ENCODE measurements at places on chromosomes 12 and 14.

GRCh38 chr12:86741531-86741930 is 485.3 kb upstream of the MGAT4C start:
- DNase-seq = no peak

DNA sequence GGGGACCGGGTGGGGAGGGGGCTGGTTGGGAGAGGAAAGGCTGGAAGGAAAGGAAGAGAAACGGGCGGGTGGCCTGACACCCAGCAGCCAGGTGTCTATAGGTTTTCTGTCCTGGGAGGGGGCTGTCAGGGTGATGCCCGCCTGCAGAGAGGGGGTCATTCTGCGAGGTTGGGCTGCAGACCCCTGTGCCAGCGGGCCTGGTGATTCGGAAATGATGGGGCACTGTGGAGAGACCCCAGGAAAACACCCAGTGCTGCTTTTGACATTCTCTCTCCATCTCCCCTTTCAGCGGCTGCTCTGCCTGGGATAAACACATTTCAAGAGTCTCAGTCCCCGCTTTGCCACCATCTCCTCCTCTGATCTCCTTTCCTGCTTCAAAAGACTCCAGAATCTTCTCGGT is 168.5 kb upstream of the RTL1 start:
- no peak for DNase-seq

- no peak for DNase-seq
Measured at GRCh38 chr12:638953-639557, 24.2 kb downstream of the NINJ2 start.

GRCh38 chr12:54605138-54605970 is 16.9 kb upstream of the PPP1R1A start:
- no peak for DNase-seq

- no peak for DNase-seq
Measured at GRCh38 chr14:104894331-104895206, 29.5 kb downstream of the CEP170B start.

DNA sequence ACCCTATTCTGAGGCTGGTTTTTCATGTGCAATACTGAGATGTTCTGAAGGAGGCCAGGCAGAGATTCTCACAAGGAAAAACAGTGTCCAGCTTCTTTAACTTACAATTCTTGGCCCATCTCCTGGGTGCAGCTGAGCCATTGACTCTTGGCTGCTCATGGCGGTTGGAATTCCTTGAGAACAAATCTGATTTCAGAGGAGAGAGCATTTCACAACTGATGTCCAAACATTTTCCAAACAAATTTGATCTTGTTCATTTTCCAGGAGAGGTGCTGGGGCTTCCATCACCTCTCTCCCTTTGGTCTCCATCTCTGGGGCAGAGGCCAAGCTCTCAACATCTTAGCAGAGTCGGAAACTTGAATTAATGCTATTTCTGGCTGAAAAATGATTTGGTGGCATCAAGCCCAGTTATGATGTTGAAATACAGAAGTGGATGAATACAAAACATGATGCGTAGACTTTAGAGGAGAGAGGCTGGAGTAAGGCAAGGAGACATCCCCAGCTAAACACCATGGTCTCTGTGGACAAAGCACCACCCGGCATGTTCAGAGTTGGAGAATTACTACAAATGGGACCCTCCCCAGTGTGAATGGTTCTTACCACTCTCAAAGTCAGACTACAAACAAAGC is 593.0 kb downstream of the VRK1 start:
- no peak for DNase-seq

DNA sequence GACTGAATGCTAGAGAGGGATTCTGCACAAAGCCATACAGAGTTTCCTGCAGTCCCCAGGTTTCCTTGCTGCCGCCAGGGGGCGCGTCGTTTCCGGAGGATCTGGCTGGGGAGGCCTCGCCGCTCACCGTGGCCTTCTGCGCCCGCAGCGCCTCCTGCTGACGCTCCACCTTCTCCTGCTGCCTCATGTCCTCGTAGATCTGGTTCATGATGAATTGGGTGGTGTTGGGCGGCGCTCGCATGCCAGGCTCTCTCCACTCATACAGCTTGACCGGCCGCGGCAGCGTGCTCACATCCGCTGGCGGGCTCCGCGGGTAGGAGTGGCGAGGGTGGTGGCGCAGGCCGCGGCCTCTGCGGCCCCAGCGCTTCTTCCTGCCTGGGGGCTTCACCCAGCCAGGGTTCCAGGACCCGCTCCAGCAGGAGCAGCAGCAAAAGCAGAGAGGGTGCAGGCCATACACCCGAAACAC is 987 bp downstream of the CCER1 start:
- DNase-seq = no peak

- peak; percentile 17 for DNase-seq
Measured at GRCh38 chr12:120529641-120530417, 871 bp upstream of the COQ5 start.
